Breast epithelium (tissue), 4 donors: ENCODE measurements at places on chromosomes 7 and 10. TPM values are rescaled to one million over a fixed set of nuclear protein-coding genes. Genes with fewer than 3 reads are reported as not detected.

The ARHGEF5 gene
- total RNA-seq: 31.8 TPM

The C10orf105 gene
- not detected for total RNA-seq

The AKR1D1 gene
- total RNA-seq: not detected

The GSTO2 gene
- 22.5 TPM for total RNA-seq

The PPP1R3C gene
- 14.4 TPM for total RNA-seq

The CYP17A1 gene
- total RNA-seq: not detected

The LEP gene
- 498 TPM for total RNA-seq

The ATG9B gene
- 2.0 TPM for total RNA-seq

The ADAMTS14 gene
- total RNA-seq: under 0.01 TPM

The MSMB gene
- not detected for total RNA-seq

The THSD7A gene
- 4.0 TPM for total RNA-seq

The STMP1 gene
- total RNA-seq: 18.4 TPM

The SPDYE9 gene
- not detected for total RNA-seq

DNA sequence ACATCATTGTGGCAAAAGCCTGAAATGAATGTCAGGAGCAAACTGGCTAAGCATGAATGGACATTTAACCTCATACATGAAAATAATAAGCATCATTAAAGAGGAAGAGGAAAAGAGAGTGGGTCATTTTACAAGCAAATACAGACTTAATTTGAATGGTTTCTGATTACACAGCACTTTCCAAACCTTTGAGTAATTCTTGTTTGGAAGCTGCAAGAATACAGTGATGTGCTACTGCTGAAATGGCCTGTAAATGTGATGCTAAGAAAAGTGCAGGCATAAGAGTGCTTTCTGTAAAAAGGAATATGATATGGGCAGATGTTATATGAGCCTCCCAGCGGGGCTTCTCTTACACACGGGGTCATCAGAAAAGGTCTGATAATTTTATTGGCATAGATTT, 30.2 kb downstream of the TAS2R16 start:
- no peak for DNase-seq
- no peak overlapping the region for H3K27ac ChIP-seq
- H3K4me3 ChIP-seq: no peak overlapping the region
- H3K27me3 ChIP-seq: no peaks in the 10 kb centered on the region
- no peaks in the 10 kb centered on the region for H3K36me3 ChIP-seq

DNA sequence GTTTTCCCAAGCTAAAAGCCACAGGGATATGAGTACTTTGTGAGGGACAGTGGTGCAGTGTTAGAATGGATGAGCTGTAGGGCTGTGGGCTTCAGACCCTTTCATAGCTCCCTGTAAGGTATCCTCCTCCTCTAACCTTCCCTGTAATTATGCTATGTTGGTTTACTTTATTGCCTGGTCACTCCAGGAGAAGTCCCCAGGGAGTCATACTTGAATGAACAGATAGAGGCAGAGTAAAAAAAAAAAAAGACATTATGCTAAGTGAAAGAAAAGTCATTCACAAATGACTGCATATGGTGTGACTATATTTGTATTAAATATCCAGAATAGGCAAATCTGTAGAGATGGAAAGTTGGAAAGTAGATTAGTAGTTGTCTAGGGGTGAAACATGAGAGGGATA, 434.4 kb downstream of the AUTS2 start:
- no peaks in the 10 kb centered on the region for H3K4me1 ChIP-seq
- H3K27me3 ChIP-seq: no peaks in the 10 kb centered on the region
- H3K27ac ChIP-seq: no peak overlapping the region
- no peak for DNase-seq
- no peak overlapping the region for H3K4me3 ChIP-seq

DNA sequence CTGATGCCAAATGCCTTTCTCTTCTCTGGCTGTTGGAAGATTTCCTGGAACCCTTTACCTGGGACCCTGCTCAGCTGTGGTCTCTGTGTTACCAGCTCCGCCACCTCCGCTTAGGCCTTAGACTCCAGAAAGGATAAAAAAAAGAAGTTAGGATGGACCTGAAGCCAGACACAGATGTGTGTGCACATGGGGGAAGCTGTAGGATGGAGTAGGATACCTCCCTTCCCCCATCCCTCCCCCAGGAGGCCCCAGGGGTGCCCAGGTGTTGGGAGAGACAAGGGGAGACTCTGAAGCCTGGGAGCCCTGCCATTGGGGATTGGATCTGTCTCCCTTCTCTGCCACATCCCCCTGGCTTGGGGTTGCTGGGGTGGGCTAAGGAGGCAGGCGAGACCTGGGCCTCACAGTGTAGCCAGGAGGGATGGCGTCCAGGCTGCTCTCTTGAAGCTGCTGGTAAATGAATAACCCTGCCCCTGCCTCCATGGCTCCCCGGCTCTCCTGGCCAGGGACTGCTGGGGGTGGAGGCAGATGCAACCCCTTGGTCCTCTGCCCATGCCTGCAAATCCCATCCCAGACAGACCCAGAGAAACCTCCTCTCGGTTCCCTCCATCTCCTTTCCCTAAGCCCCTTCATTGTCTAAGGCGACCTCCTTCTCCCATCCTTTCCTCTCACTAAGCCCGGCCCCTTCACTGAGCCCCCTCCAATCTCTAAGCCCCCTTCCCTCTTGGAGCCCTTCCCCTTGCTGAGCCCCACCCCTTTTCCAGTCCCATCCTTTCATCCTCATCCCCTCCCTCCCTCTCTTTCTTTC, 8.0 kb downstream of the CLDN3 start:
- H3K4me3 ChIP-seq: no peak overlapping the region
- no peaks in the 10 kb centered on the region for H3K4me1 ChIP-seq
- no peaks in the 10 kb centered on the region for H3K36me3 ChIP-seq

- no peak overlapping the region for H3K27ac ChIP-seq
- no peaks in the 10 kb centered on the region for H3K36me3 ChIP-seq
- H3K4me3 ChIP-seq: no peak overlapping the region
- H3K4me1 ChIP-seq: no peaks in the 10 kb centered on the region
- H3K27me3 ChIP-seq: no peaks in the 10 kb centered on the region
- no peak for DNase-seq
These were observed 91.8 kb downstream of the SNX13 start for GRCh38 chr7:17848516-17848915.

DNA sequence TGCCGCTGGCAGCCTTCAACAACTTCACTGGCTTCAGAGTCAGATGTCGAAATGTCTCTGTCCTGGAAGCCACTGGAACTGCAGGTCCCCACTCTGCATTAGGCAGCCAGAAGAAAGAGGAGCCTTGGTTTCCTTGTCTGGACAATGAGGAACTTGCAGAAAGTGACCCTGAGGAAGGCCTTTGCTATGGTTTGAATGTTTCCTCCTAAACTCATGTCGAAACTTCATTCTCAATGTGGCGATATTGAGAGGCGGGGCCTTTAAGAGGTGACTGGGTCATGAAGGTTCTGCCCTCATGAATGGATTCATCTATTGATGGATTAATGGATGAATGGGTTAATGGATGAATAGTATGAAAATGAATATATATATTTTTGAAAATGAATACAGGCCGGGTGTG, 61.6 kb upstream of the GPR26 start:
- no peak for DNase-seq
- H3K36me3 ChIP-seq: no peaks in the 10 kb centered on the region
- no peak overlapping the region for H3K27ac ChIP-seq
- H3K4me3 ChIP-seq: no peak overlapping the region
- no peaks in the 10 kb centered on the region for H3K4me1 ChIP-seq
- peaks cover 11% of the 10 kb centered on the region for H3K27me3 ChIP-seq

DNA sequence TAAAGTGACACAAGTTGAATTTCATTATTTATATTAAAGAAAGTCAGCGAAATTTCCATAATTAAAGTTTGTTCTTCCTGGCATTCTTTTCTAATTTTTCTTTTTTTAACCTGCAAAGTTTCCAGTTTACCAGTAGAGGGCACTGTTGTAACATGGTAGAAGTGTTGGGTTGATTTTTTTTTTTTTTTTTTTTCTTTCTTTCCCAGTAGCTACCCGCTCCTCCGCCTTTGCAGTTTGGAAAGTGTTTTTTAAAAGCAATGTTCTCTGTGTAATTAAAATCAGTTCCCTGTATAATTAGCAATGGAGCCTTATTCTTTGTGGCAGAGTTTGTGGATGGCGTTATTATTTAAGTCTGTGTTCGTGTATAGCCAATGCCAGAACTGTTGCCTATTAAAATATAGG, 53.7 kb downstream of the TAF3 start:
- DNase-seq: no peak
- H3K4me1 ChIP-seq: no peaks in the 10 kb centered on the region
- no peaks in the 10 kb centered on the region for H3K36me3 ChIP-seq
- peak overlapping the region; percentile 36 for H3K4me3 ChIP-seq
- H3K27ac ChIP-seq: no peak overlapping the region

DNA sequence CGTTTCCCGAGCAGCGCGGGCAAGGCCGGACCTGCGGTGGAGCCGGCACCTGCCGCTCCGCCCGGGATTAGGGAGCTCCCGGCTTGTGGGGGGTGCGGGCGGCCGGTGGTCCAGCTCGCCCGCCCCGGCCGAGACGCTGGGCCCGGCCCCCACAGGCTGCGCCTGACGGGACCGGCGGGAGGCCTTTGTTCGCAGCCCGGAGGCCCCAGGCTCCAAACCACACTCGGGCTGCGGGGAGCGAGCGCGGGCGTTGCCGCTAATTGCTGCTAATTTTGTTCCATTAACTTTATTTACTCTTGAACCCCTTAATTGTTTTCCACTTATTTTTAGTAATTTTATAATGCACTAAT, 9.6 kb downstream of the UNCX start:
- DNase-seq: no peak
- peaks cover 7% of the 10 kb centered on the region for H3K4me1 ChIP-seq
- peaks cover 99% of the 10 kb centered on the region for H3K27me3 ChIP-seq
- no peaks in the 10 kb centered on the region for H3K36me3 ChIP-seq
- H3K4me3 ChIP-seq: no peak overlapping the region

DNA sequence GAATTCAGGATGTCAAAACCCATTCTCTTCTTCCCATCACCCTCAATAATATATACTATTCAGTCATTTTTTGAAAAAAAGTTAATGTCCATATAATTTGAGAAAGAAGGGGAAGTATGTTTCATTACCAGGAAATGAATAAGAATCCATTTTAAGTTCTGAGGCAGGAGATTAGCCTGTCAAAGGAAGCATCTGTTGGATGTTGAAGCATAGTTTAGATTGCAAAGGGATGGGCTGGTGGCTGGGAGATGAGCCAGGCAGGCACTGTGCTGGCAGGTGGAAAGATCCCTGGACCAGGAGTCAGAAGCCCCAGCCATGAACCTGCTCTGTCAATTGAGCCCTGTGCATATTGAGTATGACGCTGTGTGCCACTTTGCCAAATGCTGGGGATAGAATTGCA, 48.4 kb upstream of the CRTAC1 start:
- H3K36me3 ChIP-seq: no peaks in the 10 kb centered on the region
- H3K4me1 ChIP-seq: no peaks in the 10 kb centered on the region

DNA sequence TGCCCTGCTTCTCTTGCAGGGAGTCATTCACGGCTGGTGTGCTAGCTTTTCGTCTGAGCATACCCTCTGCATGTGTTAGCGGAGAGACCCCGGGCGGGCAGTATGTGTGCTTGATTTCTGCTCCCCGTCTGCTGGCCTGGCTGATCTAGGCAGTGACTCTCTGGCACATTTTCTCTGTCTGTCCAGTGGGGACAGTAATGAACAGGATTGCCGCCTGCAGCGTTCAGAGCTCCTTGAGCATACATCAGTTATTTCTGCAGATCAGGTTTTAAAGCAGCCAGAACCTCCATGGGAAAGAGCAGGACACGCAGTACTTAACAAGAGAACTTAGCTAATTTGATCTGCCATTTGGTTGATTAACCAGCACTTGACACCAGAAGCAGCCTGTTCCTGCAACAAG, 242.5 kb downstream of the CELF2 start:
- no peaks in the 10 kb centered on the region for H3K4me1 ChIP-seq
- H3K27ac ChIP-seq: no peak overlapping the region
- no peak for DNase-seq

- no peak overlapping the region for H3K4me3 ChIP-seq
- no peak overlapping the region for H3K27ac ChIP-seq
- no peaks in the 10 kb centered on the region for H3K4me1 ChIP-seq
- no peaks in the 10 kb centered on the region for H3K27me3 ChIP-seq
These were observed 40.7 kb upstream of the FMC1 start for GRCh38 chr7:139300390-139300789.

- H3K4me3 ChIP-seq: no peak overlapping the region
- no peaks in the 10 kb centered on the region for H3K36me3 ChIP-seq
- DNase-seq: no peak
- no peaks in the 10 kb centered on the region for H3K4me1 ChIP-seq
These were observed 286.7 kb downstream of the DPP6 start for GRCh38 chr7:154338701-154339506.

DNA sequence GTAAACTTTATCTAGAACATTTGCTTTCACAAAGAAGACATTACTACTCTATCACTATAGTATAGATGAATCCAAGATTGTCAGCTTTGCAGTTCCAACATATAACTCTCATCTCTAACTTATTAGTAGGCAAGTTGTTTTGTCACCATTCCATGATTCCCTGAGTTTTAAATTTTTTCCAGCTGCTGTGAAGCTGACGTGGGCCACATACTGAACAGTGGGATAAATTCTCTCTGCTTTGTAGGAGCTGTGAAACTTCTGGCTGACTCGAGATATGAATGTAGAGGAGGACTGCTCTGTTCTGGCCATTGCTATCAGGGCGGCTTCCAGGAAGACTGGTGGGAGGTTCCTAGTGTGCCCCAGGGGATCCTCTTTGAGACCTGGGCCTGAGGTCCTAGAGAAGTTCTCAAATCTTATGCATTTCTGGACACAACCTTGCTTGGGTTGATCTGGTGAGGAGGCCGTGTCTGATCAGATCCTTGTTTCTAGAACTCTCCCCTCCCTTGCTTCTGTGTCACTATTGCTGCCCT, 58.0 kb downstream of the LSMEM1 start:
- no peaks in the 10 kb centered on the region for H3K27me3 ChIP-seq
- no peaks in the 10 kb centered on the region for H3K36me3 ChIP-seq
- no peaks in the 10 kb centered on the region for H3K4me1 ChIP-seq

GRCh38 chr7:27999829-28000228, 180.8 kb downstream of the JAZF1 start:
- no peak overlapping the region for H3K27ac ChIP-seq
- H3K4me1 ChIP-seq: no peaks in the 10 kb centered on the region
- DNase-seq: no peak
- no peaks in the 10 kb centered on the region for H3K36me3 ChIP-seq
- no peak overlapping the region for H3K4me3 ChIP-seq

DNA sequence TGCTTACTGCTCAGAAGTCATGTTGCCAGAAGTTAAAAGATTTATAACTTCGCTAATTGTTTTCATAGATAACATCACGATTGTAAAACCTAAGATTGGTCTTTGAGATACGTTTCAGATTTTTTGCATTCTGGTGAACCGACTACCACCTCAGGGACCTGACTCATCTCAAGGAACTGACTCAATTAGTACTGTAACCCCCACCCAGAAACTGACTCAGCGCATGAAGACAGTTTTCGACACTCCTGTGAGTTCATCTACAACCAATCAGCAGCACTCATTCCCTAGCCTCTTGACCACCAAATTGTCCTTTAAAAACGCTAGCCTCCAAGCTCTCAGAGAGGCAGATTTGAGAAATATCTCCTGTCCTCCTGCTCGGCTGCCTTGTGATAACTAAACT, 72.3 kb downstream of the ELMO1 start:
- H3K36me3 ChIP-seq: no peaks in the 10 kb centered on the region
- no peak overlapping the region for H3K27ac ChIP-seq
- H3K27me3 ChIP-seq: no peaks in the 10 kb centered on the region
- no peaks in the 10 kb centered on the region for H3K4me1 ChIP-seq

- H3K36me3 ChIP-seq: no peaks in the 10 kb centered on the region
- H3K27me3 ChIP-seq: no peaks in the 10 kb centered on the region
- H3K4me3 ChIP-seq: no peak overlapping the region
- no peaks in the 10 kb centered on the region for H3K4me1 ChIP-seq
- no peak overlapping the region for H3K27ac ChIP-seq
- no peak for DNase-seq
These were observed 6.9 kb downstream of the HKDC1 start for GRCh38 chr10:69226919-69227450.
